ENCODE measurements at places on chromosomes 1 and 21.

- DNase-seq: no peak
Observed at GRCh38 chr1:111618961-111619634, 491 bp upstream of the RAP1A start.

- DNase-seq: no peak
Observed at GRCh38 chr1:108140936-108141335, 59.2 kb downstream of the SLC25A24 start.

- no peak for DNase-seq
Observed at GRCh38 chr1:108780937-108781574, 34.6 kb downstream of the STXBP3 start.

DNA sequence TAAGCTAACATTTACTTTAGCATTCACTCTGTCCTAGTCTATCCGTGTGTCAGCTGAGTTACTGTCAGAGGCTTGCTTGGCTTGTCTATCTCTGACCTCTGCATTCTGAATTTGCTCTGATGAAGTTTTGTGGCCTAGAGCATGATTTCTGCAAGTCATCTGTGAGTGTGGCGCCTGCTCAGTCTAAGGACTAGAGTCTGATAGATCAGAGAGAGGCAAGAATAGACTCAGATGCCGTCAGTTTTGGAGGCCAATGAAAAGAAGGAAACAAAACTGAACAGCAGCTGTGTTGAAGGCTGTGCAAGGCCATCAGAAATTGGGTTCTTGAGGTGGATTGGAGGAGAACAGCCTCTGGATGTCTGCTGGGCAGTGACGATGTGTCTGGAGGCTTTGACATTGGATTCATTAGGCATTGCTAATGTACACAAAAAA, 573.1 kb downstream of the USP25 start:
- DNase-seq: no peak

GRCh38 chr1:151997284-151997570, 3.6 kb upstream of the S100A10 start:
- no peak for DNase-seq

- DNase-seq: no peak
Observed at GRCh38 chr1:55234016-55234415, 18.9 kb upstream of the USP24 start.

- DNase-seq: peak; percentile 55
Observed at GRCh38 chr1:93844262-93845045, 34.6 kb downstream of the DNTTIP2 start.

DNA sequence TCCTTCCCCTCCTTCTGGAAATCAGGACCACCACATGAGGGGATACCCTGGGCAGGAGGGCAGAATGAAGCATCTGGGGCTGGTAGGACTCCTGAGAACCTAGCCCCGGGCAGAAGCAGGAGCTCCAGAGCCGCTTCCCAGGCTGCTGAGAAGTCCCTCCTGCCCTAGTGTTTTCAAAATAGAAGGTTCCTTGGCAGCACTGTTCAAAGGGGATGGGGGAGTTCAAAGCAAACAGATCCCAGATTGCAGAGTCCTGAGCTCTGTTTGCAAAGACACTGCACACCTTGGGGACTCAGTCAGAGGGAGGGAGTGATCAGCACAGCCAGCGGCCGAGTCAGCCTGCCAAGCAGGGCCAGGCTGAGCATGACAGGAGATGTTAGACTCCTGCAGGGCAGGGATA, 177.8 kb downstream of the PTPRU start:
- no peak for DNase-seq

DNA sequence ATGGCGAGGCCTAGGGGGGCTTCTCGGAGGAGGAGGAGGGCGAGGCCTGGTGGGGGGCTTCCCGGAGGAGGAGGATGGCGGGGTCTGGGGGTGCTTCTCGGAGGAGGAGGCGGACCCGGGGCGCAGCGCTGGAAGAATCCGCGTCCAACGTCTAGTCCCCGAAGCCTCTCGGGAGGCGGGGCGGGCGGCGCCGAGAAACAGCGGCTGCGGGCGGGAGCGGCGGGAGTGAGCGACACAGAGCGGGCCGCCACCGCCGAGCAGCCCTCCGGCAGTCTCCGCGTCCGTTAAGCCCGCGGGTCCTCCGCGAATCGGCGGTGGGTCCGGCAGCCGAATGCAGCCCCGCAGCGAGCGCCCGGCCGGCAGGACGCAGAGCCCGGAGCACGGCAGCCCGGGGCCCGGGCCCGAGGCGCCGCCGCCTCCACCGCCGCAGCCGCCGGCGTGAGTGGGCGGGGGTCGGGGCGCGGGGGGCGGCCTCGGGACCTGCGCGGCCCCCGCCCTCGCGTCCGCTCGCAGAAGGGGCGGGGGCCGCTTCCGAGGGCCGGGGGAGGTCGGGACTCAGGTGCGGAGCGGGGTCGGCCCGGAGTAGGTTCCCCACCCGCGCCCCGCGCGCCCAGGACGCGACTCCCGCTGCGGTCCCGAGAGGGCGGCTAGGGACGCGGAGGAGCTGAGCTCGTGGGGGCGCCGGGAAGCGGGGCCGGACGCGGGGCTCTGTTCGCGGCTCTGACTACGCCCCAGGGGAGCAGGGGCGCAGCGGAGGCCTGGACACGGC, at the start of gene KLHL17:
KLHL17 (plus strand) TSS at position 222 of the 769 bp plus-strand sequence; CDS start at position 332, 110 bp downstream.
- no peak for DNase-seq

DNA sequence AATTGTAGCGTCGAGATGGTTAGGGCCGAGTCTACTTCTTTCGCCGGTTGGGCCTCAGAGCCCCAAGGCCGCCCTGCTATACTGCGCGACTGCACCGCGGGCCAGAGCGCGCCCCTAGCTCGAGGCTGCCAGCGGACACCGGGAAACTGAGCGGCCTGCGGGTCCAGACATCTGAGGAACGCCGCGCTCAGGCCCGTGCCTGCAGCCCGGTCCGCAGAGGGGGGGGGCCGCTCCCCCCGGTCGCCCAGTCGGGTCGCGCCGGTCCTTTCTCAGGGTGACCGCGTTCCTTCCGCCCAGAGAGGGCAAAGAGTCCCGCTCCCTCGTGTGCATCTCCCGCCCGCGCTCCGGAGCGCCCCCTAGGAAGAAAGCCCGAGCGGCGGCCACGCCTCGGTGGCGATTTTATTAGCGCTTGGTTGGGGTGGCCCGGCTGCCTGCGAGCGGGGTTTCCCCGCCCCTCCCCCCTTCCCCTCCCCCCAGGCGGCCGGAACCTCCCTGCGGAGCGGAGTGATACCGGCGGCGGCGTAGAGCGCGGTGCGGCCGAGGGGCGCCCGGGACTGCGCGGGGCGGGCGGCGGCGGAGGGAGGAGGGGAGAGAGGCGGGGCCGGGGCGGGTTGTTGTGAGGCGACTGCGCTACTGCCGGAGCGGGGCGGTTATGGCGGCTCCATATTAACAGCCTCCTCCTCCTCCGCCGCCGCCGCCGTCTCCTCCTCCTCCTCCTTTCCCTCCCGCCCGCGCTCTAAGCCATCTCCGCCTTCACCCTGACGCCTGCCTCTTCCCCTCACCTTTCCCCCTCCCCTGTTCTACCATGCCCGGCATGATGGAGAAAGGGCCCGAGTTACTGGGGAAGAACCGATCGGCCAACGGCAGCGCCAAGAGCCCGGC, at the start of gene RCOR3:
RCOR3 (plus strand) TSS at position 611 of the 882 bp plus-strand sequence; CDS start at position 806, 195 bp downstream.
- DNase-seq: peak; percentile 72

GRCh38 chr1:82125119-82125518, 324.4 kb downstream of the ADGRL2 start:
- no peak for DNase-seq

- DNase-seq: no peak
Observed at GRCh38 chr1:89996450-89997110, 1.7 kb downstream of the ZNF326 start.

DNA sequence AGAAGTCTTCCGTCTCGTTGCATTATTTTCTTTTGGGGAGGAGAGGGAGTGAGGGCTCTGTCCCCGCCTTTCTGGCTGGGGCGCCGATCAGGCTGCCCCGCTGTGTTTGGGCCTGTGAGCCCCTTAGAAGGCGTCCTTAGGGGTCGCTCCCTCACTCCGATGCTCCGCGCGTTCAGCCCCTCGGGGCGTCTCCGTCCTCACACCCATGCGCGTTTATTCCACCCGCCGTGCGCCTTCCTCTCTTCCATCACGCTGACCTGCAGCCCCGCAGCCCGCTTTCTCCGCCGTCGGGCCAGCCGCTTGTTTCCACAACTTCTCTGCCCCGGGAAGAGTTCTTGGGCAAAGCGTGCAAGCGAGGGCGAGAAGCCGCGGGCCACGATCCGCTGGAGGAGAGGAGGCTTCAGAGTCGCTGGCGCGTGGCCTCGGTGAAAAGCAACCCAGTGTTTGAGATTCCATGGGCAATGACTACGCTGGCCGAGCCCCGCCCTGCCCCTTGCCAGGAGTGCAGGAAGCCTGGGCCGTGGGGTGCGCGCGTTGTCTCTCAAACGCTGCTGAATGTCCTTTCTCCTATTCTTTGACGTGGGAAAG, 27.7 kb downstream of the TRIM11 start:
- DNase-seq: no peak

GRCh38 chr1:117089996-117090395, 29.9 kb downstream of the TTF2 start:
- DNase-seq: no peak

DNA sequence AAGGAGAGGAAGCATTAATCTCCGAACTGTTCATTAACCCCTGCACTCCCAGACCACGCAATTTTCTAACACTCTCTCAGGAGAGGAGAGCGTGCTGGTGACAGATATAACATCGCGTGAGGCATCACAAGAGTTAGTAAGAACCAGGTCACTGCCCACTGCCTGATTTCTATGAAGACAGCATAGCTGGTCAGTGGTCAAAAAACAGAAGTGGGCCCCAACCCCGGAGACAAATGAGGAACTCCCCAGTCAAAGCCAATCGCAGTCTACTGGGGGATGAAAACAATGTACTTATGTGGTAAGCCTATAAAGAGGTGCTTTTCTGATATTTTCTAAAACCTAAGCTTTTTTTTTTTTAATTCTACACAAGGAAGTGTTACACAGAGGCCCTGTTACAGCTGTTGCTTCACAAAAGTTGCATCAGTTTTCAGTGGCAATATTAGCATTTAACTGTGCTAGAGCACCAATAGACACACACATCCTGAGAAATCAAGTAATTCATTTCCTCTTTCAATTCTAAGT, 231.8 kb upstream of the IRF2BP2 start:
- DNase-seq: no peak

DNA sequence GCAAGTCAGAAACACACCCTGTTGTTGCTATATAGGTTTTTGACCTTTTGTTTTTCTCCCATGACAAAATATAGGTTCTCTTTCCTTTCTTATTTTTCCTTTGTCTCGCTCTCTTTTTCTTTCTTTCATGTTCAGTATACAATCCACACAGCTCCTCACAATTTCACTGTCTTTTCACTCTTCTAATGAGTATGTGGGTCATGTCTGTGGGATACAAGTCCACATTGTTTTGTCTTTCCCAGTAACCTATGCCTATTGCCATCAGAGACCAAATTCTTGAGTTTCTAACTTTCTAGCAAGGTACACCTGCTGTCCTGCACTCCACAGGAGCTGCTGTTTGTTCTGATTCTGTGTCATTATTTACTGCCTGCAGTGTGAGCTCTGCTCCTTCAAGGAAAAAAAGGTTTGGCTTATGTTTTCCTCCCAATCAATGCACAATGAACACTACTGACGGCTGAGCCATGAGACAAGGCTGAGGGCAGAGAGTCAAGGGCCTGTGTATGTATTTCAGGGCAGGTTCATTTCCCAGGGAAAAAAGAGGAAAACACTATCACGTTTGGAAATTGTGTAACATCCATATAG, 453.8 kb downstream of the NEGR1 start:
- DNase-seq: no peak

GRCh38 chr1:224736619-224737352, 120.7 kb downstream of the CNIH3 start:
- DNase-seq: no peak

GRCh38 chr21:37061926-37062592, 10.8 kb downstream of the PIGP start:
- no peak for DNase-seq

- peak; percentile 24 for DNase-seq
Observed at GRCh38 chr1:196143602-196144342, 464.5 kb downstream of the KCNT2 start.

DNA sequence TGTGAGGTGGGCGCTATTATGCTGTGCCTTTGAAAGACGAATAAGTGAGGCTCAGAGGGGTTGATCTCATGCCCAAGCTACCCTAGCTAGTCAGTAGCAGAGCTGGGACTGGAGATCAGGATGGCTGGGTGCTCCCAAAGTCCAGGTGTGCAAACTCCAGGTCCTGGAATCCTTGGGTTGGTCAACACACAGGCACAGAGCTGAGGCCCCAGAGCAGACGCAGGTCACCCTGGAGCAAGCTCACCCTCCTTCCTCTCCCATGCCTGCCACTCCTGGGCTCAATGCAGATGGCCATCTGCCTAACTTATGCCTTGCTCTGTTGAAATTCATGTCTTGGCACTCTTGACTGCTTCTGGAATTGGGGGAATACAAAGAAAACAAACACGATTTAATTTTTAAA, 587.2 kb downstream of the PTPRU start:
- DNase-seq: no peak

- no peak for DNase-seq
Observed at GRCh38 chr1:196376630-196377328, 231.5 kb downstream of the KCNT2 start.

DNA sequence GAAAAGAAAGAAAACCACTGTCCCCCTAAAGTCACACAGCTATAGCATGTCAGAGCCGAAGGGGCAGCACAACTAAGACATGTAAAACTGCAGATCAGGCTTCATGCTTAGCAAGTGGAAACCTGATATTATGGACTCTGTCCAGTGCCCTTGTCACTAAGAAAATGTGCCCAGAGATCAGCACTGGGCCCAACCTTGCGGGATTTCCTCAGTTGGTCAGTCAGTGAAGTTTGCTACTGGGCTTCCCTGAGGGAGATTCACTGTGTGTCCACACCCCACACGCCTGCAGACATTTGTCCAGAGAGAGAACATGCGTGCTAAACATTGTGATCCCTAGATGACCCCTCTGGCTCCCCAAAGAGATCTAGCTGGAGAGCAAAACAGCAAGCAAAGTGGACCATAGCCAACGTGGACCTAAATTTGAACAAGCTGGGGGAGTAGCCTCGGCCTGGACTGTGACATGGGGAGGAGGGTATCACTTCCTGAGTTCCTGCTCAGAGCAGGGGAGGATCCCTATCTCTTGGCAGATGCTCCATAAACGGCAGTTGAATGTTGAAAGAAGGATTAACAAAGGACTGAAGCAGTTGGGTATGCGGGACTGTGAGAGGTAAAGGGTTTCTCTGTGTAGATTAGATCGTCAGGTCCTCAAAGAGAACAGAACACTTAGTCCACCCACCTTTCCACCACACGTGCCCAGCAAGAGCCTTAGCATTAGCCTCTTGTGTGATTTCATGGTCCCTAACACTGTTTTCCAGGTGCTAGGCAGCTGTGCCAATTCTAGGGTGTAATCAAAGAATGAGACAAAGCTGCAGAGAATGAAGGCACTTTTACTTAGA, 53.6 kb downstream of the GLUL start:
- no peak for DNase-seq
